ENCODE measurements at places on chromosomes 16 and 17.

- DNase-seq: no peak
These were observed 6.7 kb downstream of the HS3ST3B1 start for GRCh38 chr17:14307560-14308024.

DNA sequence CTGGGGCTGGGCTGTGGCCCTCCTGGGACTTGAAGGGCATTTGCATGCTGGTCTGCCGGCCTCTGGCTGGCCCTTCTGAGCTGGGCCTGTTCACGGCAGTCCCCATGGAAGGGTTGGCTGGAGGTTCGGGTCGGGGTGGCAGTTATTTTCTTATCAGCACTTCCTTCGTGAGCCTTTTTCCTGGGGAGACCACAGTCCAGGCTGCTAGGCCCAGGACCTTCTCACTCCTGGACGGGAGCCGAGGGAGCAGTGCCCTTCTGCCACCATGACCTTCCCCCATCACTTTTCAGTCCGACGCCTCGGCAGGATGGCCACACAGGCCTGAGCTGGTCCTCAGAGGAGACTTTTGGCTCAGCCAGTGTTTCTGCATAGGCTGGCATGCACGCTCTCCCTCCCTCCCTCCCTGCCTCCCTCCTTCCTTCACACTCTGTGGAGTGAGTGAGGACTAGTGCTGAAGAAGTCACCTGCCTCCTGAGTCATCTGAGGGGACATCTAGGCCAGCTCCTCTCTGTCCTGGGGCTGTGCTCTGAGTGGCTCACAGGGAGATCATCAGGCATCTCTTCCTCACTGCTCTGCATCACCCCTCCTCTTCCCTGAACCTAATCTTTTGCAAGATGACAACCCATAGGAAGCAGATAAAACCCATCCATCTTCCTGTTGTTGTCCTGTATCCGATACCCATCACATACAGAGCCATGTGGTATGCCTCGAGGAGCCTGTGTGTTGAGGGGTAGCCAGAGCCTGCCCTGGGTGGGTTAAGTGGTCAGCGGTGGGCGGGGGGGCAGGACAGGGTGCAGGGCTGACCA, 109.7 kb downstream of the RAP1GAP2 start:
- no peak for DNase-seq

DNA sequence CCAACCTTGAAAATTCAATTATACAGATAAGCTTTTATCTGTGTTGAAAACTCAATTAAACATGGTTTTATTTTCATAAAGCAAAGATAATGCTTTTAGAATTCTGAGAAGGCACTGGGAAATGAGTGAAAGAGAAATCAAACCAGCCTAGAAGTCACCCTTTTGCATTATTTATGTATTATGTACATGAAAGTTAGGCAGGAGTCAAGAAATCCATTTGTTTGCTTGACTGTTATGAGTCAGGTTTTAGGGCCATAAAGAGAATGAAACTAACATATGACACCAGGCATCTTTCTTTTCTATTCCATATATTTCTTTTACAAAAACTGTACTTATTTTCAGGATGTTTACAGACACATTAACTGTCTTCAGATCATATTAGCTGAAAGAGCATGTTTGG, 23.3 kb upstream of the CDH8 start:
- no peak for DNase-seq

DNA sequence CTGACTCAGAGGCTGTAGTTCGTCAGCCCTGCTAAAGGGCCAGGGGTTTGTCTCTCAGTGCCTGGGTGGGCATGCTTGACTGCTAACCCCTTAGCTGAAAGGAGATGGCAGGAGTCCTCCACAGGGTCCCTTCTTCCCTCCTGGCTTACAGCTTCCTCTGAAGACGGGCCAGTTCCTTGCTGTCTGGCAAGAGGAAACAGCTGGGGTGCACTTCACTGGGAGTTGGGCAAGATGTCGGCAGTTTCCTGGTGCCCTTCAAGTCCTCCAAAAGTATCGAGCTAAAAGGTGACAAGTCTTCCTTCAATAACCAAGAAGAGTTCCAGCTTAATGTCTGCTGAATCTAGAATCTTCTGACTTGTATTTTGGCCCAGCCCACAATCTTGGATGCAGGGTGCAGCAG, 23.4 kb downstream of the NUP85 start:
- no peak for DNase-seq

DNA sequence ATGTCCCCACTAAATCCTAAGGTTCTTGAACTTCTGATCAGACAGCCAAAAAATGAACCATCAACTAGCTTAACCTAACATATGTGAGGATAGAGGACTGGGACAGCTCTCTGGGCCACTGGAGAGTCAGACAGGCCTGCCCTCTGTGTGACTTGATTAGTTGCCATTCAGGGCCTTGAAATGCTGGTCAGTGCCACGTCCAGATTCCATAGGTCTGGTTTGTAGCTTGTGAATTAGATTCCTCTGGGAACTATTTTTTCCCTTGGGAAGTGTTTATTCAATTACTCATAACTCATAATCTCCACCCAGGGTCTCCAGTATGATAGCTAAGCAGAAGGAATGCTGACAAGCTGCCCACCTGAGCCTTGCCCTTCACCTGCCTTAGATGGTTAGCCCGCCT, 48.2 kb downstream of the IGF2BP1 start:
- DNase-seq: no peak

All from hippocampal formation (tissue), 2 donors.